ENCODE measurements at places on chromosomes 6 and 20.

DNA sequence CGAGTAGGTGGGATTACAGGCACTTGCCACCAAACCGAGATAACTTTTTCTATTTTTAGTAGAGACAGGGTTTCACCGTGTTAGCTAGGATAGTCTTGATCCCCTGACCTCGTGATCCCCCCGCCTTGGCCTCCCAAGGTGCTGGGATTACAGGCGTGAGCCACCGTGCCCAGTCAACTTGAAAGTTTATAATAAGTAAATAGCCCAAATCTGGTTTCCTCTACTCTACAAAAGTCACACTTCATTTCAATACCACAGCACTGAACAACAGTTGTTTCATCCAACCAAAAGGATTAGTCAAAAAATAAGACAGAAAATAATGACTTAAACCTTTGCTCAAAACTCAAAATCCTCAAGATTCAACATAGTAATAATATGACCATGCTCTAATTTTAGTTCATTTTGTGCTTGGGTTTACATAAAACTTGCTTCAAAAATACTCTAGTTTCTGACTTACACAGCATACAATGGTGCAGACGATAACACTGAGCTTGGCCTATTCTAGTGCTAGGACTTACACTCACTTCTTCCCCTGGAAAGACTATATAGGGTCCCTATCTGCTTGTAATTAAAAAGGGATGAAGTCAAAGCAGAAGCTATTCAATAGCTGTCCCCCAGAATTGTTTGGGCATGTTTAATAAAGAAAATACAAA is 56.7 kb downstream of the NT5E start:
- DNase-seq: no peak

- no peak for DNase-seq
Observed at GRCh38 chr6:43970068-43970912, 157.0 kb downstream of the MRPL14 start.

DNA sequence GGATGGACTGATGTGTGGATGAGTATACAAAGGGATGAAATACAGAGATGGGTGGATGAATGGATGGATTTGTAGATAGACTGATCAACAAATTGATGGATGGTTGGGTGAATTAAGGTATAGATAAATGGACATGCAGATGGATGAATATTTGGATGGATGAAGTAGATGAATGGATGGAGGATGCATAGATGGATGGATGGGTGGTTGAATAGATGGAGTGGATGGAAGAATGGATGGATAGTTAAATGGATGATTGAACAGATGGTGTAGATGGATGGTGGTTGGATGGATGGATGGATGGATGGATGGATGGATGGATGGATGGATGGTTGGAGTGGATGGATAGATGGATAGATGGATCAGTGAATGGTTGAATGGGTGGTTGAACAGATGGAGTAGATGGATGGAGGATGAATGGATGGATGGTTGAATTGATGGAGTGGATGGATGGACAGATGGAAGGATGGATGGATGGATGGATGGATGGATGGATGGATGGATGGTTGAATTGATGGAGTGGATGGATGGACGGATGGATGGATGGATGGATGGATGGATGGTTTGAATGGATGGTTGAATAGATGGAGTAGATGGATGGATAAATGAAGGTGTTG is 15.0 kb downstream of the SLC2A10 start:
- DNase-seq: no peak

DNA sequence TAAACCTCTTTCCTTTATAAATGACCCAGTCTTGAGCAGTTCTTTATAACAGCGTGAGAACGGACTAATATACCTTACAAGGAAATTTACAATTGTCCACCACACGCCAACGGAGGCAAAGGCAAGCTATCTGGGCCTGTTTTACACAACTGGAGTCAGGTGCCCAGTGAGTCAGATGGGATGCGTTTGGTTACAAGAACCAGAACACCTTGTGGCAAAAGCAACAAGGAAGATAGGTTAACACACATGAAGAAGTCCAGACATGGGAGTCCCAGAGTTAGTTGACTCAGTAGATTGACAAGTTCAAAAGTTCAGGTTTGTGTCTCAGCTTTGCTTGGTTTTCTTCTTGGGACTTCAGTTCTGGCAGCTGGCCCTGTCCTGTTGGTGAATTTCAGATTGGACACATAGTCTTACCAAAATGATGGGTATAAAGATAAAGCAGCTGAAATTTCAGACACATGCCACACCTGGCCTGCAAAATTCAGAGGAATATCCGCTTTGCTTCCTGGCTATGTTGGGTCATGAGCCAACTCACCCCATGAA is 97.9 kb downstream of the PXDC1 start:
- no peak for DNase-seq

GRCh38 chr6:74431873-74432580 is 736.0 kb downstream of the CD109 start:
- no peak for DNase-seq
